Epithelial cell of prostate (primary cell): ENCODE measurements at places on chromosomes 1 and 21.

- no peak for DNase-seq
Observed at GRCh38 chr1:244221991-244222390, 170.9 kb downstream of the ZBTB18 start.

DNA sequence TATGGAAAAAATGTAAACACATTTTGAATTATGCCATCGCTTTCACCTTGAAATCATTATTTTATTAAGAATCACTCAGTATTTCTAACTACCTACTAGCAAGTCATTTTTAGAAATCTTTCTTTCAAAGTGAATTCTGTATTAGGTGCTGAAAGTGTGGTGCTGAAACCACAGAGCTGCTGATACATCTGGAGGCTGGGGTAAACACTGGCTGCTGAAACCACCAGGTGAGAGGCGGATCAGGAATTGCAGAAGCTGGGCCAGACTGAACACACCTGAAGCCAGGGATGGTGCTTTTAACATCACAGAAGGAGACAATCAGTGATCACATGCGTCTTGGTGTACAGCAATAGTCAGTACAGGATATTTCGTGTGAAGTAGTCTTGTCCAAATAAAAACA, 42.2 kb upstream of the KCNE1 start:
- DNase-seq, result no peak

DNA sequence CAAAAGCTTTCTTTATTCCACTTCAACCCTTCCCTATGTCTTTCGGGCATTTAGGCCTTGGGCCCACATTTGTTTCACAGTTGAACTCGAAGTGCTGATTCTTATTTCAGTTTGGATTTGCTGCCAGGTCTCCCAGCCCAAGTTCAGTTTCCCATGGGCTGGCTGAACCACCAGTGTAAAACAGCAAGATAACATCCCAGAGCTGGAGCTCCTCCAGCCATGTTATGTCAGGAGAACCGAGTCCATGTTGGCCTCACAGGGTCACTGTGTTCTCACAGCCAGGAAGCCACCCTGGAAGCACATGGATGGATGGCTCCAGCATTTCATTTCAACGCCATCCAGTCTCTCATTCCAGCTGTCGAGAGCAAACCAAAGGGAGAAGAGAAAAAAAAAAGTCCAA, 45.2 kb upstream of the RXRG start:
- no peak for DNase-seq

DNA sequence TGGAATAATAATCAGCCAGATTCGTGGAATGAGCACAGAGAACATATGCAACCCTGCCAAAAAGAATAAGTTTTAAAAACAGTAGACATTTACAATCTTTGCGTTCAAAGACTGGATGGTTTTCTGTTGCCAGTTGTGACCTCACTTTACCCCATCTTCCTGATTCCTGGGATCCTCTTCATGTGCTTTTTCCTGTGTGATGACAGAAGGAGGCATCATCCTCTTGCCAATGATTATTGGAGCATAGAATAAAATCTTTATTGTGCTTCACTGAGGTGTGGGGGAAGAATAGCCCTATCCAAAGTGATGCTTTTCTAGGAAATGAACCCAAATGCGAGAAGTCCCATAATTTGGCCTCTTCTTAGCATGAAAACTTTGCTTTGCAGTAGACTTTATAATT, 15.0 kb upstream of the BARHL2 start:
- DNase-seq, result no peak

DNA sequence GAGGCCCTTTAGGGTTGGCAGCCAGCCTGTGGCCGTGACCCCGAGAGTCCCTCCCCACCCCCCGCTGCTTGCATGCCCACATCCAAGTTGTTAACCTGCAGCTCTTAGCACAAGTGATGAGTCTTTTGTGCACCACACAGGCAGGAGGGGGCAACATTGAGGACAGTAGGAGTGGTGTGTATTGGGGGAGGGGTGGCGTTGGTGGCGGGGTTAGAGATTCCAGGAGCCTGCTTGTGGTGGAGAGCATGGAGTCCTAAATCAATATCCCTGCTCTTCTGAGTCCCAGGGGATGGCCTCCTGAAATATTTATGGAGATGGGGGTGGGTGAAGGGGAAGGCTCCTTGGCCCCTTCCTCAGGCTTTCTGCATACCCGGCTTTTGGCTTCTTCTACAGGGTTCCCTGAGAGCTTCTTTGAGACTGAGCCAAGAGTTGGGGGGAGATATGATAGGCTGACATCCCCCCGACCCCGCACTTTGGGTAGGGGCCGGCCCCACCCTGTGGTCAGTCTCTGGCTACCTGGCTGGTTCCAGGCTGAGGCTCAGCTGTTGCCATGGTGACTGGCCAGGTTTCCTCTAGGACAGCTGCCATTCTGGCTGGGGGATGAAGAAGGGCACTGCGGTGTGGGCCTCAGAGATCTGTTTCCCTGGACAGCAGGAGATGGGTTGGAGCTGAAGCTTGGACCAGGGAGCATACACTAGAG, 5.0 kb downstream of the CHRNB2 start:
- no peak for DNase-seq

DNA sequence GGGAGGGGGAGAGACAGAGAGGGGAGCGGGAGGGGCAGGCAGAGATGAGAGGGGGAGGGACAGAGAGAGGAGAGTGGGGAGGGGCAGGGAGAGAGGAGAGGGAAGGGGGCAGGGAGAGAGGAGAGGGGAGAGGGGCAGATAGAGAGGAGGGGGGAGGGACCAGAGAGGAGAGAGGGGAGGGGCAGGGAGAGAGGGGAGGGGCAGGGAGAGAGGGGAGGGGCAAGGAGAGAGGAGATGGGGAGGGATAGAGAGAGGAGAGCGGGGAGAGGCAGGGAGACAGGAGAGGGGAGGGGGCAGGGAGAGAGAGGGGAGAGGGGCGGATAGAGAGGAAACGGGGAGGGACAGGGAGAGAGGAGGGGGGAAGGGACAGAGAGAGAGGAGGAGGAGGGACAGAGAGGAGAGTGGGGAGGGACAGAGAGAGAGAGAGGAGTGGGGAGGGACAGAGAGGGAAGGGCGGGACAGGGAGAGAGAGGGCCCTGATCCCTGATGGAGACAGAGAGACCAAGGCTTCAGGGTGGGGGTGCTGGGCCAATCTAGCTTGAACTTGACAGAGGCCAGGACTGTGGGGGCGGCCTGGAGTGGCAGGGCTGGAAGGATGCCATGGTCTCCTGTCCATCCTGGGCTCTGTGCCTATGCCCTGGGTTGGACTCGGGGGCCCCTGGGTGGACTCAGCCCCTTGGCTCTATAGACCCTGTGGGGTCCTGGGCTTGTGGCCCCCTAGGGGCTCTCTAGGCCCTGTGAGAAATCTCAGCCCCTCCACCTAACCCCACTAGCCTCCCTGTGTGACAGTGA, 43.6 kb downstream of the DMRTB1 start:
- no peak for DNase-seq
